Dermis lymphatic vessel endothelial cell (primary cell): ENCODE measurements at places on chromosomes 12 and 14. TPM values are rescaled to one million over a fixed set of nuclear protein-coding genes. Genes with fewer than 3 reads are reported as not detected.

CDH24 gene
- total RNA-seq: 0.54 and 0.69 TPM in 2 replicates

MIP gene
- total RNA-seq: 0.22 and 0.26 TPM in 2 replicates

RERG gene
- total RNA-seq: not detected in 2 replicates

LIN7A gene
- total RNA-seq: 0.09 and 0.22 TPM in 2 replicates

ADAM20 gene
- total RNA-seq: 0.22 and 0.52 TPM in 2 replicates

KRT75 gene
- not detected in 2 replicates for total RNA-seq

PLEKHG3 gene
- total RNA-seq: 6.1 and 11.0 TPM in 2 replicates

DHRS2 gene
- 2.9 and 4.1 TPM in 2 replicates for total RNA-seq

DPF3 gene
- 0.54 and 1.2 TPM in 2 replicates for total RNA-seq

CNTN1 gene
- not detected in 2 replicates for total RNA-seq

BCL11B gene
- total RNA-seq: under 0.01 TPM in 2 replicates

TSHR gene
- total RNA-seq: not detected in 2 replicates

SMOC1 gene
- 1.6 and 1.8 TPM in 2 replicates for total RNA-seq

HOXC10 gene
- total RNA-seq: not detected in 2 replicates

FGF6 gene
- total RNA-seq: not detected in 2 replicates

GNG2 gene
- total RNA-seq: 6.1 and 6.5 TPM in 2 replicates

KLHL33 gene
- total RNA-seq: 0.09 and 0.11 TPM in 2 replicates

ADIPOR2 gene
- 31.8 and 33.9 TPM in 2 replicates for total RNA-seq

OR6C1 gene
- total RNA-seq: not detected in 2 replicates

TAS2R46 gene
- total RNA-seq: 1.5 and 1.6 TPM in 2 replicates

ARHGAP9 gene
- not detected in 2 replicates for total RNA-seq

HRK gene
- not detected in 2 replicates for total RNA-seq
